MG63 (cell line): ENCODE measurements at places on chromosomes 2 and 18. TPM values are rescaled to one million over a fixed set of nuclear protein-coding genes. Genes with fewer than 3 reads are reported as not detected.

Gene CDK5R2
- total RNA-seq = not detected in 2 replicates

Gene SLC25A12
- total RNA-seq = 19.5 and 21.7 TPM in 2 replicates

Gene PSTPIP2
- 5.6 and 9.7 TPM in 2 replicates for total RNA-seq

Gene LDLRAD4
- total RNA-seq = 0.02 and 0.36 TPM in 2 replicates

Gene RPRM
- total RNA-seq = not detected in 2 replicates

Gene CHST9
- 1.8 TPM in 1 of 2 replicates, not detected in the other for total RNA-seq

Gene RTKN
- total RNA-seq = 8.8 and 12.7 TPM in 2 replicates

Gene PSMA8
- 0.23 TPM in 1 of 2 replicates, not detected in the other for total RNA-seq

Gene PSMG2
- total RNA-seq = 84.1 and 120 TPM in 2 replicates

Gene TRIM43B
- not detected in 2 replicates for total RNA-seq

Gene C2orf80
- total RNA-seq = not detected in 2 replicates

Gene C2orf72
- total RNA-seq = 0.49 TPM in 1 of 2 replicates, not detected in the other

Gene L3MBTL4
- total RNA-seq = not detected in 2 replicates

Gene DPP10
- 1.7 and 6.4 TPM in 2 replicates for total RNA-seq

Gene OTOS
- total RNA-seq = not detected in 2 replicates

Gene HMSD
- total RNA-seq = not detected in 2 replicates

Gene MYO1B
- total RNA-seq = 95.6 and 123 TPM in 2 replicates

Gene ATOH8
- total RNA-seq = 43.5 and 59.1 TPM in 2 replicates

Gene ABCB11
- total RNA-seq = not detected in 2 replicates

Gene GALNT13
- total RNA-seq = 0.07 TPM in 1 of 2 replicates, not detected in the other

Gene TDRD15
- total RNA-seq = not detected in 2 replicates

Gene CFAP65
- total RNA-seq = 0.03 TPM in 1 of 2 replicates, not detected in the other

Gene RNF144A
- total RNA-seq = 1.1 and 4.6 TPM in 2 replicates

Gene FOXD4L1
- total RNA-seq = not detected in 2 replicates

Gene HDAC4
- 5.2 and 27.3 TPM in 2 replicates for total RNA-seq

Gene FAM228A
- not detected in 2 replicates for total RNA-seq

Gene VPS4B
- total RNA-seq = 28.9 and 43.9 TPM in 2 replicates

Gene PCARE
- not detected in 2 replicates for total RNA-seq

Gene HSPD1
- 130 and 166 TPM in 2 replicates for total RNA-seq

Gene SMAD2
- total RNA-seq = 76.9 and 78.9 TPM in 2 replicates

Gene SERPINB11
- total RNA-seq = not detected in 2 replicates

Gene DSG4
- total RNA-seq = not detected in 2 replicates

Gene AKAIN1
- not detected in 2 replicates for total RNA-seq

Gene C2orf78
- not detected in 2 replicates for total RNA-seq

Gene IL36B
- total RNA-seq = not detected in 2 replicates

Gene IGFBP5
- total RNA-seq = 1.8 and 3.8 TPM in 2 replicates

Gene TUBA3E
- total RNA-seq = not detected in 2 replicates

Gene SPDYA
- not detected in 2 replicates for total RNA-seq

Gene EGR4
- total RNA-seq = not detected in 2 replicates

Gene ZSWIM2
- not detected in 2 replicates for total RNA-seq

Gene GRP
- not detected in 2 replicates for total RNA-seq

Gene CERS6
- 12.4 and 19.9 TPM in 2 replicates for total RNA-seq

Gene CCDC178
- total RNA-seq = not detected in 2 replicates

Gene SERPINB10
- not detected in 2 replicates for total RNA-seq

Gene RAMP1
- 125 and 192 TPM in 2 replicates for total RNA-seq

Gene KIF5C
- 0.13 and 0.96 TPM in 2 replicates for total RNA-seq

Gene RSAD2
- 1.2 and 6.9 TPM in 2 replicates for total RNA-seq

Gene CTNNA2
- total RNA-seq = not detected in 2 replicates

Gene FBXO41
- total RNA-seq = 0.32 and 1.4 TPM in 2 replicates

Gene CLEC4F
- not detected in 2 replicates for total RNA-seq

Gene SMYD1
- total RNA-seq = not detected in 2 replicates

Gene BMPR2
- total RNA-seq = 9.1 and 9.4 TPM in 2 replicates

Gene BMP10
- not detected in 2 replicates for total RNA-seq

Gene ZNF521
- total RNA-seq = 5.0 and 9.1 TPM in 2 replicates
